Liver (tissue), 10 donors: ENCODE measurements at places on chromosomes 1 and 21. TPM values are rescaled to one million over a fixed set of nuclear protein-coding genes. Genes with fewer than 3 reads are reported as not detected.

DNA sequence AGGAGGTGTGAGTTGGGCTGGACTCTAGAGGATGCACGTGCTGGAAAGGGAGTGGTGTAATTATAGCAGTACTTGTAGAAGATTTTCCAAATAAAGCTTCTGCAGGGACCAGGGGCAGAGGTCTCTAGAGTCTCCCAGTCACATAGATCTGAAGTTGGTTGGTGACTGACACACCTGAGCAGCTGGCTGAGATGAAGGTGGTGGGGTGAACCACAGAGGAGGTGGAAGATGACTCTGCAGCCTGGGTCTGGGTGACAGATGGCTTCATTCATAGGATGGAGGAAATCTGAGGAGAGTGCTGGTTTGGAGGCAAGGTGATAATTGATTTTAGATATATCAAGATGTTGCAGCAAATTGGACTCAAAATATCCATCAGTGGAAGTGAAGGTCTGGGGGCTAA, 178.9 kb upstream of the IVNS1ABP start:
- DNase-seq: no peak

DNA sequence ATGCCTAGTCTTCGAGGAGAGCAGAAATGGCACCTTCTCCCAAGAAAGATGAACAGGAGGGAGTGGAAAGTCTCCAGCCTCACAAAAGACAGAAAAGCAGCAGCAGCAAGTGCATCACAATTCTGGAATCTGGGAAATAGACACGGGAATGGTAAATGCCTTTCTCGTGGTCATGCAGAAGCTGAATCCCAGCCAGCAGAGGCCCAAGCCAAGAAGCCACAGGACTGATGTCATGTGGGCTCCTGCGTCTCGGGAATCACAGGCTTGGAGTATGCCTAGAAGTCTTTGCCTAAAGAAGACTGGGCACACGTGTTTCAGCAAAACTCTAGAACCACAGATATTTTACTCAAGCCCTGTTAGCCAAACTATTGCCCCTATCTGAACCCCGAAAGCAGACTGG, 260.3 kb upstream of the PLD5 start:
- DNase-seq: no peak

GRCh38 chr1:205481218-205481617, 23.3 kb upstream of the CDK18 start:
- DNase-seq: no peak

DNA sequence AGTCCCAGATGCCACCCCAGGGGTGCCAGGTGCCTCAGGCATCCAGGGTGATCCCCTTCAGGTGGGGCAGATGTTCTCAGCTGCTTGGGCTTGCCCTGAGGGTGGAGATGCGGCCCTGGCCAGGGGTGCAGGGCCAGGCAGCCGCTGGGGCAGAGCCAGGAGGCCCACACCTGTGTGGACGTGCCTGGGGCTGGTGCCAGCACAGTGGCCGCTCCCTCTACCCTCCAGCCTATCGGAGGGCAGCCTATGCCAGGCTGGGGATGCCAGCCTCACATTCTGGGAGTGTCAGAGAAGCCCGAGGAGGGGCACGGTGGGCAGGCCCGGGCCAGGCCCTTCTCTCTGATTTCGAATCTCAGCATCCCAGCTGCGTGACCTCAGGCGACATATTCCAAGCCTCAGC, 96.5 kb upstream of the WNT4 start:
- no peak for DNase-seq

DNA sequence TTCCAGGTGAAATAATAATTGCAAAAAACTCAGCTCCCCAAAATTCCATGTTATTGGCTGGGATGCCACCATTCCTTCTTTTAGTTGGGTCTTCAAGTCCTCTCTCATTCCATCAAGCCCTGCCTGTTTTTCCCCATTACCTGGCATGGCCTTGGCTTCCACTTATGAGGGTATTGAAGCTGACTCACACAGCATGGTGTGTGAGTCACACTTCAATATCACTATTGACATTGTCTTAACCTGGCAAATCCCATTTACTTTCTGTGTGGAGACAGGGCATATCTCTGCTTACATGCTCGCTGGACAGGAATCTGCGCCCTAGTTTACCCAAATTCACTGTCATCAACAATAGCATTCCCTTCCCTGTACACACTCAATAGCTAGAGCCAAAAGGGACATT, 1806.8 kb downstream of the BRINP3 start:
- DNase-seq: no peak

GRCh38 chr1:115251340-115251748, 86.7 kb downstream of the NGF start:
- no peak for DNase-seq

Gene SMCP
- total RNA-seq: not detected

Gene FAM72A
- total RNA-seq: 0.59 TPM

Gene CATSPERE
- total RNA-seq: 0.75 TPM

Gene A3GALT2
- total RNA-seq: not detected

Gene S100A3
- not detected for total RNA-seq

Gene FCRL6
- 2.7 TPM for total RNA-seq
